AG09309 (cell line): ENCODE measurements at places on chromosomes 1 and 21.
A peak's percentile ranks its signal among the peaks of the same experiment; 100 is the strongest.

- no peak for DNase-seq
These were observed 46.2 kb downstream of the MAP3K7CL start for GRCh38 chr21:29176471-29177120.

GRCh38 chr21:45084121-45084520, 9.7 kb downstream of the ADARB1 start:
- DNase-seq: no peak

GRCh38 chr1:84168783-84169182, 24.7 kb downstream of the PRKACB start:
- no peak for DNase-seq

DNA sequence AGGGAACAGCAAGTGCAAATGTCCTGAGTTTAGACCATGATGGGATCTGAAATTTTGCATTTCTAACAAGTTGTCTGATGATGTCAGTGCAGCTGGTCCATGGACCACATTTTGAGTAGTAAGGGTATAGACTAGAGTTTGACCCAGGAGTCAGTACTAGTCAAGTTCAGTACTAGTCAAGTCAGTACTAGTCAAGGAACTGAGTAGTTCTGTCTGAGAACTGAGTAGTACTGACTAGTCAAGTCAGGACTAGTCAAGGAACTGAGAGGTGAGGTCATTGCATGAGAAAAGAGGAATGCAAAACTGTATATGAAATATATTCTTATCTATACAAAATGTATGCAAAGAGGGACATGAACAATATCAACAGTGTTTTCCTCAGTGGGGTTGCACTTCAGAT, 34.1 kb downstream of the TSEN15 start:
- no peak for DNase-seq

GRCh38 chr1:19381261-19381660, 69.1 kb downstream of the SLC66A1 start:
- DNase-seq: no peak

DNA sequence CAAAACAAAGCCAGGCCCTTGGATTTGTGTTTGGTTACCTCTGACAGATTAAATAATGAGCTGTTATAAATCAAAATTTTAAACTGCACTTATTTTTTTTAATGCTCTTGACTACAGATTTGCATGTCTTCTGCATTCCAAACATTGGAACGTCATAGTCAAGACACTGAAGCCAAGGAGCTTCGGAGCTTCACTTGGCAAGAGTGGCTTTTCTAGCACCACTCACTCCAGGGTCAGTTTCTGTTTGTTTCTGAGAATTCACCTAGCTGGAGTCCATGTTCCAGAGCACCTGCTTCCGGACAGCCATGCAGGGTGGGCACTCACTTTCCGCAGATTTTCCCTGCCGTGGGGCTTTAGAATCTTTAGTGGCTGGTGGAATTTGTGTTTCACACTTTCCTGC, 202.9 kb downstream of the ZP4 start:
- no peak for DNase-seq

DNA sequence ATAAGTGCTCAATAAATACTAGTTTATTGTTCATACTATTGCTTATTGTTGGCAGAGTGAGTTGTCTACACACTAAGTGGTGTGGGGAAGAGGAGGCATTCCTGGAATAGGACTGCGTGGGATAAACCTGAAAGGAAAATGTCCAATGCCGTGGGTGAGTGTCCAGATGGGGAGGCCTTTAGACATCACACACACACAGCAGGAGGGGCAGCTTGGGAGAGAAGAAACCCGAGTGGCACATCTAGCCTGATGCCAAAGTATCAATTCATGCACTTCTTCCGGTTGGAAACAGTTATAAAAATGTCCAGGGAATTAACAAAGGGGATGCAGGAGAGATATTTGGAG, 27.3 kb downstream of the CCN1 start:
- DNase-seq: no peak

- DNase-seq: no peak
These were observed 116.2 kb downstream of the DISP1 start for GRCh38 chr1:222931023-222931422.

GRCh38 chr1:41171266-41171874, 70.7 kb downstream of the SCMH1 start:
- no peak for DNase-seq

GRCh38 chr1:220690140-220691052, at the start of gene C1orf115:
Gene C1orf115, plus strand, starts transcription at chr1:220690363. Its CDS starts 40 bp downstream, at chr1:220690403.
- no peak for DNase-seq

GRCh38 chr1:247373721-247374141, 42.1 kb upstream of the ZNF496 start:
- DNase-seq: no peak

- no peak for DNase-seq
These were observed 9.0 kb downstream of the URB1 start for GRCh38 chr21:32383812-32384211.

DNA sequence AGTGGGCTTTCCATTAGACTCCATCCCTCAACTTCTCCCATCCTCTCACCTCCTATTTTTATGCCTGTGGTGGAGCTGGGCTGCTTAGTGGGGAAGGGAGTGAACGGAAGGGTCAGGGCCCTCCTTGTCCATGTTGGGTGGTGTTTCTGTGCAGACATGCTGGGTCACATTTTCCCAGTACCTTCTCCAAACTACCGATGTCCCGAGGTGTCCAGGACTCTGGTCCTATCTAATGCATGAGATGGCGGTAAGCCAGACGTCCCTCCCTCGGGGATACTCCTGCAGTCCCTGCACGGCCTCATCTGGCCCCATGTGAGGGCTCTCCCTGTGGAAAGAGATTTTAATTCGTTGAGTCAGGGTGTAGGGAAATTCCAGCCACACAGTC, 61.0 kb downstream of the OBSCN start:
- DNase-seq: no peak

GRCh38 chr21:30758306-30758705, 3.1 kb upstream of the KRTAP21-1 start:
- no peak for DNase-seq

GRCh38 chr1:174118751-174119150, 40.6 kb upstream of the RABGAP1L start:
- no peak for DNase-seq

DNA sequence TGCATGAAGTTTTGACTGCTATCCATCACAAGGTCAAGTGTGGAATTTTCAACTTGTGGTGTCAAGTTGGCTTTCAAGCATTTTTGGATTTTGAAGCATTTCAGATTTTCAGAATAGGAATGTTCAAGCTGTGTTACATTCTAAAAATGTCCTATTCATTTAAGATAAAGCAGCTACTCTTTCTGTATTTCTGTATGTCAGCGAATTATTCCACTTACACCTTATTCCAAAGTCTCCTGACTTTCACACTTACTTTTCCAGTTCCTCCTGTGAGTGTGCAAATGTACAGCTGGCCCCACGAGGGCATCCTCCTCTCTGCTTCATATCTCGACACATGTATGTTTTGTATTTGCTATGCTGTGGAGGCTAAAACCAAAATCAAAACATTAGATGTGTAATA, 51.9 kb downstream of the RC3H1 start:
- no peak for DNase-seq

DNA sequence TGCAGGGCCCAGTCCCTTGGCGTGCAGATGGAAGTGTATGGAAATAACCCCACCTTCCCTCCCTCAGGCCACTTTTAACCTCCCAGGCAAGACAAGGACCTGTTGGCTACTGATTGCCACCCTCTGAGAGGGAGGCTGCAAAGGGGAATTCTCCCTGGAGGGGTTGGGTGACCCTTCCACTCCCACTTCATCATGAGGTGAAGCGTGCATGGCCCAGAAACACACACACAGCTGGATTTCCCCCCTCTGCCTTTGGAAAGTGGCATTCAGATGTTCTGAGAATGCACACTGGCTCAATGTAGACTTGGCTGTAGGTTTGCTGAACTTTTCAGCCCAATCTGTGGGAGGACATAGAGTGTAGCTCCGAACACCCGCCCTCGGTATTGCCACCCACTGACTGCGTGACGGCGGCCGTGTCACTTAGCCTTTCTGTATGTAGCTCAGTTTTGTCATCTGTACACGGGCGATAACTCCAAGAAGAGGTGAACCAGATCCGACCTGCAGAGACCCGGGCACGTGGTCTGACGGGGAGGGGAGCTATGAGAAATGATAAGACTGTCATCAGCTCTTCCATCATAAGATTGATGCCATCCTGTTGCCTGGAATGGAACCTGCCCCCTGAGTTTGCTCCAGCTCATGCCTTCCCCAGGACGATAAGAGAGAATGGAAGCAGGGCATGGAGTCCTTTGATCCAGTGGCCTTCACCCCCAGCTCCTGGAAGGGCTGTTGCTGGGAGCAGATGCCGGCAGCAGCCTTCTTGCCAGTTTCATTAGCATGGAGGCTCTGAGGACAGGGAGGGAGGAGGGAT, 19.3 kb downstream of the MIIP start:
- no peak for DNase-seq

- no peak for DNase-seq
These were observed 660.5 kb upstream of the PRMT6 start for GRCh38 chr1:106396020-106396419.

DNA sequence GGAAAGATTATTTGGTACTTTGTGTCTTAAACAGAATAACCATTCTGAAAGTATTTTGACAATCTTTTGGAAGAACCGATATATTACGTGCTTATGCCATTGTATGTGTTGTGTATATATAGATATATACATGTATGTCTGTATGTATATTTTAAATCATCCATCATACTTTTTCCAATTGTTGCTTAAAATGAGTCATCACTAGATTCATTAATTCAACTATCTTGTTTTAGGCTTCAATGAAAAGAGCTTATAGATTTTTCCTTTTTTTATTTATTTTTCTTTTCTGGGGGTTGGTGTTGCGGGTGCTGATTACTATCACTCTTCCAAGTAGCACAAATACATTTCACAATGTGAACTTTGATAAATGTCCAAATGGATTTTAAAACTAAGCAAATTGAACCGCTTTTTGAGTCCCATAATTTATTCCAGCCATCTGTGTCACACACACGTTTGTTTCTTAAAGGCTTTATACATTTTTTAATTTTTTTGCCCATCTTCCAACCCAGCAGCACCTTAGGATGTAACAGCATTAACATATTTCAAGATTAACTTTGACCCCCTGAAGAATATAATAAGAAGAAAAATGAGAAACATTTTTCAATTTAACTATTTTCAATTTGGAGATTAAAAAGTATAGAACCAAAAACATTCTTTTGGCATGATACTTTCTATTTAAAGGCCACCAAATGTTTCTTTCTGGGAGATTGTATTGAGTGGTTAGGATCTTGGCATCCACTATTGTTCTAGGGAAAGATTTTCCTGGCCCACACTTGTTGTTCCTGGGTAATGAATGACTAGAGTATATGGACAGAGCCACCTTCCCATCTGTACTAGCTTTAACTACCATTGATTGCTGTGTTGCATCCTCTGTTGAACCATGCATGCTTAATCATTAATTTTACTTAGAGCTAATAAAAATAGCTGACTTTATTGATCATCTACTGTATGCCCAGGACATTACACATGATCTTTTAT, 9.3 kb upstream of the DPYD start:
- DNase-seq: no peak

GRCh38 chr1:157968946-157969345, 24.5 kb upstream of the KIRREL1 start:
- DNase-seq: peak; percentile 87

- no peak for DNase-seq
These were observed 17.5 kb downstream of the TRMT1L start for GRCh38 chr1:185139246-185139645.

GRCh38 chr1:8094481-8095241, 68.6 kb upstream of the ERRFI1 start:
- DNase-seq: no peak

DNA sequence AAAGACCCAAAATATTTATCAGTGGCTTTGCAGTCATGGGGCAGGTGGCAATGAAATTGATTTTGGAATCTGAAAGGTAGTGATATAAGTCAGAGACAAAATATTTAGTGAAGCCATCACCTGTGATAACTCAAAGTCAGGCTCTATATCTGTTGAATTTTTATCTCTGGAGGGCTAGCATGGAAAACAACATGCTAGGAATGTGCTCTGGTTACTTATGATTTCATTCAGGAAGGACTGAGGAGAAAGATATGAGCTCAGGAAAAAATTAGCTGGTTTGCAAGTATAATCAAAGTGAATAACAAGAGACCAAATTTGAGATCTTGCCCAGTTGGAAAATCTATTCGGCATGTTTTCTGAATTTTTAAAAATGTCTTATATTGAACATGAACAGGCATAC, 364.6 kb upstream of the LRRC7 start:
- DNase-seq: no peak

GRCh38 chr1:201346337-201346939, 31.0 kb downstream of the TNNT2 start:
- peak; percentile 17 for DNase-seq

- no peak for DNase-seq
These were observed 468.2 kb upstream of the VAMP3 start for GRCh38 chr1:7302873-7303272.

- no peak for DNase-seq
These were observed 35.0 kb downstream of the MTOR start for GRCh38 chr1:11227106-11228077.

DNA sequence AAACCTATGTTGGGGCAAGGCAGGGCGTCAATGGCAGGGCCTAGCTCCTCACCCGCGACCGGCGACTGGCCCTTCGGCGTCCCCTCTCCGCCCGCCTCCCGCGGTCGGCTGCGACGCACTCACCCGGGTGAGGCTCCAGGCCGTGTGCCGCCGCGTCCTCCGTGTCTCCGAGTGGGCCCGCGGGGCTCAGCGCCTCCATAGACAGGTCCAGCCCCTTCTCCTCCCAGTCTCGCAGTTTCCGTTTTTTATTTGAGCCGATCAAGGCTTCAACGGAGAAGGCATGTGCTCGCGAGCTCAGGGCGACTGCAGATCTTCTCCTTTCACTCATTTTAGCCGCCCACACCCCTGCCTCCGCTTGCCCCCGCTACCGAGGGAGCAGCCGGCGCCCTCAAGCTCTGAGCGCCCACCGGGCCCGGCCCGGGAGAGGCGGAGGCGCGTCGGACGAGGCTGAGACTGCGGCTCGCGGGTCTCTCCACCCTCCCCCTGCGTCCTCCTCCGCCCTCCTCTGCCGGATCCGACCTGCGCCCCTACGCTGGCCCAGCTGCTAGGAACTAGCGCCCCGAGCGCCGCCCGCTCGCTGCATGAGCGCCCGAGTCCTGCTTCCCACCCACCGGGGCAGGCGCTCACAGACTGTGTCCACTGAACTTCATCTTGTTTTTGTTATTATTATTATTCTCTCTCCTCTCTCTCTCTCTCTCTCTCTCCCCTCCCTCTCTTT, 516 bp downstream of the TBX15 start:
- no peak for DNase-seq

DNA sequence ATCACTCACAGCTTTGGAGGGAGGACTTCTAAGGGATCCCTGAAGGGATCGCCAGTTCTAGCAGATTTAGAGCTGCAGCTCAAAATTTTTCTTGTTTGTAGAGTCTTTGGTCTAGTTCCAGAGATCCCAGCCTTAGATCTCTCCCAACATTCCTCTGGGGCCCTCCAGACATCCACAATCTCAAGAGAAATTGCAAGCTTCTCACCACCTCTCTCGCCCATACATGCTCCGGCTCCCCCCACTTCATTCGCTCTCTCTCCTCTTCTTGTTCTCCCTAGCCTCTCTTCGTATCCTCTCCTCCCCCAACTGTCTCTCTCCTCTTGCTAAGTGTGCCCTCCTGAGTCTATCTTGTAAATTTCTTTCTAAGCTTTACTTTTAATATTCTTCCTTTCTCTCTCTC, 15.1 kb upstream of the TUT4 start:
- DNase-seq: no peak
